ENCODE measurements at places on chromosomes 4 and X.

- DNase-seq: no peak
These were observed 111.7 kb downstream of the SNCA start for GRCh38 chr4:89725268-89725667.

- no peak for DNase-seq
These were observed 18.6 kb upstream of the NKX3-2 start for GRCh38 chr4:13562876-13563275.

GRCh38 chr4:72016011-72016410, 15.8 kb upstream of the NPFFR2 start:
- no peak for DNase-seq

DNA sequence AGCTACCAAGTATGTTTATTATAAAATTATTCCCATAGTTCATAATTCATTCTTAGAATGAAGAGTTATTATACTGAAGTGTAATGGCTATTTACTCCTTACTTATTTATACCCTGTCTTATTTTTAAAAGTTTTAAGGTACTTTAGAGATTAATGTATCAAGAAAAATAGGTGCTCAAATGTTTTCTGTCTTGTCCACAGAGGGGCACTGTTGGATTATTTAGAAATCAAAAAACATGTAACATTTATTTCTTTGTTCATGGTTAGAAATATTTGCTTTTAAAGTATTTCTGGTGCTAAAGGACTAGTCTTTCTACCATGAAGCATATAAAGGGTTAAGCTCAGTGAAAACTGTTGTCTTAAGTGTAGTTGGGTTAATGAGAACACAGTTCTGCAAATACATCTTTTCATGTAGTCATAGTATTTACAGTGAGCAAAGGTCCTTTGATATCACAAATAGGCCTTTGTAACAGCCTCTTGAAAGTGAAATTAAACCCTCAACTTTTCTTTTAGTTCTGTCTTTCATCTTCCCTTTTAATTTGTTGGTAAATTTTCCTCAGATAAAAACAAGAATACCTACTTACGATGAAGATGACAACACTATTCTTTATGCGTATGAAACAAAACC, 7.7 kb downstream of the SCML1 start:
- no peak for DNase-seq
